ENCODE measurements at places on chromosomes 1 and 21.

DNA sequence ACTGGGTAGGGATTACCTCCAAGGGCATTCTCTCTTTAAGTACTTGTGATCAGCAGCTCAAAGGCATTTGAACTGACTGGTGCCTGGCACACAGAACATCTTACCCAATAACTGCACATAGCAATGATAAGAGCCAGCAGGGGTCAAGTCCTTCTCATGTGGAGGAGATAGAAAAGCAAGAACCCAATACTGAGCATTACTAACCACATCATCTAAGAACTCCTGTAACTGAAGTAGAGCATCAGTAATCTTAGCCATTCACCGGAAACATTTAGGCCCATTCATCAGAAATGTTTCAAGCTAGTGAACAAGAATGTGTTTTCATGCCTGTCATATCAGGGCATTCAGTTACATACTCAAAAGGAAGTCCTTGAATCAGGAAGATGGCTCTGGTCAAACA, 33.6 kb upstream of the THEM4 start:
- no peak for DNase-seq

- no peak for DNase-seq
Measured at GRCh38 chr1:239361403-239361802, 25.0 kb upstream of the CHRM3 start.

DNA sequence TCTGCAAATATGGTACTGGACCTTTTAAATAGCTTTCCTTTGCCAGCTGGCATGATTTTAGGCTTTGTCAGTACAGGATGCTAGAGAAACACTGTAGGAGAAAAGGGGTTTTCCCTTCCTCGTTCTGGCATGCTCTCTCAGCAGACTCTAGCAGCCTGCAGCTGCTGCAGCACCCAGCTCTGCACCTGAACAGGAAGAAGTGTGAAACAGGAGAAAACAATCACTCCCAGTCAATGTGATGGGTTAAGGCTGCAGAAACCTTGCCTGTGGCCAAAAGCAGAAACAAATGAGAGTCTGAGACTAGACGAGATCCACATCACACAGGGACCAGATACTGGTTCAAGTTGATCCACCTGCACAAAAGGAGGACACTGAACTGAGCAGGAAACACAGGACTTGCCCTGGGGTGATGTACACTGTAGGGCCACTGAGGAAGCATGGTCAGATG, 21.2 kb downstream of the OVGP1 start:
- DNase-seq = no peak

- no peak for DNase-seq
Measured at GRCh38 chr1:86387916-86388627, 8.1 kb downstream of the ODF2L start.

DNA sequence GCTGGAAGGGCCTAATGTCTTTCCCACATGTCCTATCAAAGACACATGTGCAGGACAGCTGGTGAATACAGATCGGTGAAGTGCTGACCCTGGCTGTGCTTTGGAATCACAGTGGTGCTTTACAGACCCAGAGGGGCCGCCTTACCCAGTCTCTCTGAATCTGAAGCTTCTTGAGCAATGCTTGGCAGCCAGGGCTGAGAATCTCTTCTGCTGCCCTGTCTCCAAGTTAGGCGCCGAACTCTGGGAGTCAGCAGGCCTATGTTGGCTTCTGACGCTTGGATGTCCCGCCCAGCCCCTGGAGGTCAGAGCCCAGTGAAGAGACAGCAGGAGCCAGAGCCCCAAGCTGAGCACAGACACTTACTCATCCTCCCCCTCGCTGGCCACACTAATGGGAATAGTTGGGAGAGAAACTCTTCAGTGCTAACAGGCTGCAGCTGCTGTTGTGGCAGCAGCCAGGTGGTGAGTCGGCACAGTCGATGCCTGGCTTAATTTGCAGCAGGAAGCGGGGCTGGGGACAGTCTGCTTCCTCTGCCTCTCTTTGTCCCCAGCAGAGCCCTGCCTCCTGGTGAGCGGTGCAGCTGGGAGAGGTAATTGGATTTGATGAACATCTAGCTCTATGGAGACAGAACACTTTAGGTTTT, 68.1 kb downstream of the URB2 start:
- no peak for DNase-seq

DNA sequence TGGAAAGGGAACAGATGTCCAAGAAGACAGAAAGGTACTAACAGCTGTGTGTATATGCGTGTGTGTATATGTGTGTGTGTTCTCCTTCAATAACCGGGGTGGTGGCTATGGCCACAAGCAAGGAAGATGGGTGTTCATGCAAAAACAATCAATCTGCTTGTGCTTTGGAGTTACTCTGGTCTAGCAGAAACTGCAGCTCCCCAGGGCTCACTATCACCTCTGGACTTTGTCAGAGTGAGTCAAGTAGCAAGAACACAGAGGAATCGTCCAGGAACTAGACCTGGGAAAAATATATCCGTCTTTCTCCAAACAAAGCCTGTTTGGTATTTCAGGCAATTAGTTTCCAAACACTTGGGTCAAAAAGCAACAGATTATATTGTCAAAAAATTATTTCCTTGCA, 68.6 kb downstream of the GNG12 start:
- DNase-seq = no peak

GRCh38 chr1:93140106-93140505, 40.1 kb downstream of the TMED5 start:
- DNase-seq = no peak

DNA sequence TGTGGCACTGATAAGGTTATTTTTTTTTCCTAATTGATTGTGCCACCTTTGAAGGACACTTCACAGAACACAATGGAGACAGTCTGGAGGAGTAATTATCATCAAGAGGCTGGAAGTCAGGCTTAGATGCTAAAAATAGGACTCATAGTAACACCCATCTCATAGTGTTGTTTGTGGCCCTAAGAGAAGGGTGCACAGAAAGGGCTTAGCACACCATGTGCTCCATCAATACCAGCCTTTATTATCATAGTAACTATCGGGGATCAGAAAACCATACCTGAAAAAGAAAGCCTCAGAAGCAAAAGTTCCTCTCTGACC, 11.9 kb downstream of the NIPAL3 start:
- no peak for DNase-seq

DNA sequence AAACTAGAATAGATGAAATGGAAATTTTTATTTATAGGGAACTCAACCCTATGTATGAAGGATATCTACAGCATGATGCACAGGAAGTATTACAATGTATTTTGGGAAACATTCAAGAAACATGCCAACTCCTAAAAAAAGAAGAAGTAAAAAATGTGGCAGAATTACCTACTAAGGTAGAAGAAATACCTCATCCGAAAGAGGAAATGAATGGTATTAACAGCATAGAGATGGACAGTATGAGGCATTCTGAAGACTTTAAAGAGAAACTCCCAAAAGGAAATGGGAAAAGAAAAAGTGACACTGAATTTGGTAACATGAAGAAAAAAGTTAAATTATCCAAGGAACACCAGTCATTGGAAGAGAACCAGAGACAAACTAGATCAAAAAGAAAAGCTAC, 7.9 kb downstream of the USP1 start:
- DNase-seq = no peak

DNA sequence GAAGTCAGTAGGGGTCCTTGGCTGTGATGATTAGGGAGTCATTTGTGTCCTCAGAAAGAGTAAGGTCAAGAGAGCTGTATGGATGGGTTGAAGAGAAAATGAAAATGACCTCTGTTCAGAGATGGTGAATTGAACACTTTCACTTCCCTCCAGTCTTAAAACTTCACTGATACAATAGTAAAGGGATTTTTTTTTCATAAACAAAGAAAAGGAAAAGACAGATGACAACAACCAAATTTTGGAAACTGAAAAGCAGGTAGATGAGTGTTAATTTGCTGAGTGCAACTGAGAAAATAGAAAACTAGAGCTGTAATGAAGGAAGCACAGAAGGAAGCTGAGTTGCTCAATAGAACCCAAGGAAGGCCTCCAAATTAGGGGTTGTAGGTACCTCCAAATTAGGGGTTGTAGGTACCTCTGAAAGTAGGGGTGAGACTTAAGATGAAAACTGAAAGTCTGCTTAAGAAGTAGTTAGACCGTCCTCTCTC, 14.8 kb upstream of the S1PR1 start:
- DNase-seq = no peak

DNA sequence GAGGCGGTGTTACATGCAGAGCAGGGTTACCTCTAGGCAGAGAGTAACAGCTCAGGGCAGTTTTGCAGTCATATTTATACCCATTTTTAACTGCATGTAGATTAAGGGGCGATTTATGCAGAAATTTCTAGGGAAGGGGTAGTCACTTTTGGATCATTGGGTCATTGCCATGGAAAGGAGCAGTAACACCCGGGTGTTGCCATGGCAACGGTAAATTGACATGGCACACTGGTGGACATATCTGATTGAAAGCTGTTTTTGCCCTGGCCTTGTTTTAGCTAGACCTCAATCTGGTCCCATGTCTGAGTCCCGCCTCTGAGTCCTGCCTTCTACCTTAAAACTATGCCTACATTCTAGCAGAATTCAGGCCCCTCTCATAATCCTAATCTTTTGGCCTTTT, 11.8 kb upstream of the USP1 start:
- no peak for DNase-seq

- DNase-seq = no peak
Measured at GRCh38 chr1:172221436-172221835, 199.0 kb upstream of the C1orf105 start.

DNA sequence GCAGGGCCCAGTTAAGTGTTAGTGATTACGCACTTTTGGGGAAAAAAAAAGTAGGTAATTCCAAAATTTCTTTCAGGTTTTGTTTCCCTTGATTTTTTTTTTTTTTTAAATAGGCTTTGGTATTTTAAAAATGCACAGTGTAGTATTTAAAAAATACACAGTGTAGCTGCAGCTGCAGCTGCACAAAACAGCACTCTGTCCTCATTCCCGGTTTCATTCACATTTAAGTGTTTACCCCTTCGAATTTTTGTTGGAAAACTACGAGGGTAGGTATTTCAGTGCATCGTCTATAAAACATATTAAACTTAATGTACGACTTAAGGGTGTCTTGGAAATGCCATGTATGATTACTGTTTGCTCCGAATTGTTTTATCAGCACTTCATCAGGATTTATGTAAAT, 3.4 kb downstream of the NEK7 start:
- no peak for DNase-seq

DNA sequence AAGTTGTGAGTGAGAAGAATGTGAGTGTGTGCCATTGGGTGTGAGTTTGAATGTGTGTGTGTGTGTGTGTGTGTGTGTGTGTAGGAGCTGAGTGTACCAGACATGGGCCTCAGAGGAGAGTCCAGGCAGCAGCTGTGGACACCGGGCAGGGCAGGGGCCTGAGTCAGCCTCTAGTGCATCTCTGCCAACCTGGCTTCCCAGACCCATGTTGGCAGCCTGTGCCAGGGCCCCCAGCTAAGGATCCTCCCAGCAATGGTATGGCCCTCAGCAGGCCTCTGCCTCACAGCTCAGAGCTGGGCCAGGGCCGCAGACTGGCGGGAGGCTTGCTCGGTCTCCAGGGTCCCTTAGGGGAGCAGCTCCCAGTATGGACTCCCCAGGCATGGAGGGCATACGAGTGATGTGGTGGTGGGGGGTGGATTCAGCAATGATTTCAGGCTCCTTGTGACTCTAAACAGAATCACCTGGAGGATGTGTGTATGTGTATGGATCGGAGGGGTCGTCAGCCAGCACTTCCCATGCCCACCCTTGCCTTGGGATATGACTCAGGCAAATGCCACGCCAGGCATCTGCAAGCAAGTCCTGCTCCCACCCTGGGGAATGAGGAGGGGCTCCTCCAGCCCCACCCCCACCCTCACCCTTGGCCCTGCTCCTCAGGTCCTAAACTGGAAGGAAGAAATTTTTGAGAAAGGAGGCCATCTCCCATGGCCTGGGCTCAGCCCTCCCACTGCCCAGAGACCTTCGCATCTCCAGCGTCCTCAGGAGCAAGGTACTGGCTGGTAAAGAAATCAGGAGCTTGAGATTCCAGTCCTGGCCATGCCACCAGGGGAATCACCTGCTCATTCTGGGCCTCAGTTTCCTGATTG, 1.8 kb upstream of the FOXO6 start:
- no peak for DNase-seq

DNA sequence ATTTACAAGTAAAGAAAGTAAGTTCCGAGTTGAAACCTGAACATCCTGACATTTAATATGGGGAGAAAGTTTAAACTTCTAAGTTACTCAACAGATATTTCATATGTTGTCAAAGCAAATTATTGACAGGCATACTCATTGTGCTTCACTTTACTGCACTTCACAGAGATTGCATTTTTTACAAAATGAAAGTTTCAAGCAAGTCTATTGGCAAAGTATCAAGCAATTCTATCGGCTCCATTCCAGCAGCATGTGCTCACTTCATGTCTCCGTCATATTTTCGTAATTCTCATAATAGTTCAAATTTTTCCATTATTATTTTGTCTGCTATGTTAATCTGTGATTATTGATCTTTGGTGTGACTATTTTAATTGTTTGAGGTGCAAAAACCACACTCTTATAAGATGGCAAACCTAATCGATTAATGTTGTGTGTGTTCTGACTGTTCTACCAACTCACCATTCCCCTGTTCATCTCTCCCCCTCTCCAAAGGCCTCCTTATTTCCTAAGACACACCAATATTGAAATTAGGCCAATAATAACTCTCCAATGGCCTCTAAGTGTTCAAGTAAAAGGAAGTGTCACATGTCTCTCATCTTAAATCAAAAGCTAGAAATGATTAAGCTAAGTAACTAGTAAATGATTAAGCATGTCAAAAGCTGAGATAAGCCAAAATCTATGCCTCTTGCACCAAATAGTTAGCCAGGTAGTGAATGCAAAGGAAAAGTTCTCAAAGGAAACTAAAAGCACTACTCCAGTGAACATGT, 68.2 kb upstream of the BCL9 start:
- DNase-seq = no peak

GRCh38 chr1:227540170-227541098, 22.9 kb upstream of the ZNF678 start:
- no peak for DNase-seq

DNA sequence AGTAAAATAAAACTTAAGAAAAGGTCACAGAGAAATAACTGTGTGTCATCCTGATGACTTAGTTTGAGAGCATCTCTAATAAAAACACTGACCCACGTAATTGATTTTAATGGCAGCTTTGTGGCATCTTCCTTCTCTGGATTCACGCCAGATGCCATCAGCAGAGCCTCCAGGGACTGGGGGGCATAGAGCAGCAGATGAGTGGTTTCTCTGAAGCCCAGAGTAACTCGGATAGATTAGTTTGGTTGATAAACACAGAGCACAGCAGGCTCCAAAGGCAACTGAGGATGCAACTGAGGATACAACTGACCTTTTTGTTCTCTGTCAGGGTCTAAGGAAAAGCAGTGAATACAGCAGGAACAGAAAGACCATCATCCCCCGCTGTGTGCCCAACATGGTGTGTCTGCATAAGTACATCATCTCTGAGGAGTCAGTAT, 180.8 kb downstream of the RPS6KC1 start:
- DNase-seq = no peak

DNA sequence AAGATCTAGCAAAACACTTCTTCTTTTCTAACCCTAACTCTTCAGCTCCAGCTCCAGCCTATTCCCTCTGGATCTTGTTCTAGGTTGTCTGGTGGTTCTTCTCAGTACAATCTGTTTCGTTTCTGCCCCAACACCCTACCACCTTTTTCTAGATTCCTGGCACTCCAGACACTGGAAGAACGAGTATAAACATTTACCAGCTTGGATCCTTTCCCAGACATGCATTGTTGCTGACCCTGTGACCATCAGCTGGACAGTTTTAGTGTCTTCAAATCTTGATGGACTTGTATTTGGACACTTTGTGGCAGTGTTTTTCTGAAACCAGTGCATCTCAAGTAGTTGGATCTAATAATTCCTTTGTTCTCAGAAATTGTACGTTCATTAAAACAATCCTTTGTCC, 30.6 kb upstream of the CACNA1E start:
- no peak for DNase-seq
